NCI-H345 (cell line): ENCODE measurements at places on chromosomes 6 and 20.

DNA sequence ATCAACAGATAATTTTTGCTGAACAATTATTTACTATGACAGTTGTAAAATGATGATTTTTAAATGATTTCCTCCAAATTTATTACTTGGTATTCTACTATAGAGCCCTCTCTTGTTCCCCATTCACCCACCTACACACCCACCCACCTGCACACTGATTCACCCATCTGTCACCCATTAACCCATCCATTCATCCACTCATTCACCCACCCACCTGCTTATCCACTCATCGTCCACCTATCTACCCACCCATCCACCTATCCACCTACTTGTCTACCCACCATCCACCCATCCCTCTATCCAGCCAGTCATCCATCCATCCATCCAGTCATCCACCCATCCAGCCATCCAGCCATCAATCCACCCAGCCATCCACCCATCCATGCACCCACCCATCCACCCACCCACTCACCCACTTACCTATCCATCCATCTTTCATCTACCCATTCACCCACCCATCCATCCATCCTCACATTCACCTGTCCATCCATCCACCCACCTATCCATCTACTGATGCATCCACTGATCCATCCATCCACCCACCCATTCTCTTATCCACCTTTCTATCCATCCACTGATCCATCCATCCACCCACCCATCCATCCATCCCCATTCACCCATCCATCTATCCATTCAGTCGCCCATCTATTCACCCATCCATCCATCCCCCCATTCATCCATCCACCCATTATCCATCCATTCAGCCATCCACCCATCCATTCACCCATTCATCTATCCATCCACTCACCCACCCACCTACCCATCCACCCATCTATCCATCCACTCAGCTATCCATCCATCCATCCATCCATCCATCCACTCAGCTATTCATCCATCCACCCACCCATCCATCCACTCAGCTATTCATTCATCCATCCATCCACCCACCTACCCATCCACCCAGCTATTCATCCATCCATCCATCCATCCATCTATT is 72.0 kb downstream of the SYNJ2 start:
- DNase-seq: no peak

DNA sequence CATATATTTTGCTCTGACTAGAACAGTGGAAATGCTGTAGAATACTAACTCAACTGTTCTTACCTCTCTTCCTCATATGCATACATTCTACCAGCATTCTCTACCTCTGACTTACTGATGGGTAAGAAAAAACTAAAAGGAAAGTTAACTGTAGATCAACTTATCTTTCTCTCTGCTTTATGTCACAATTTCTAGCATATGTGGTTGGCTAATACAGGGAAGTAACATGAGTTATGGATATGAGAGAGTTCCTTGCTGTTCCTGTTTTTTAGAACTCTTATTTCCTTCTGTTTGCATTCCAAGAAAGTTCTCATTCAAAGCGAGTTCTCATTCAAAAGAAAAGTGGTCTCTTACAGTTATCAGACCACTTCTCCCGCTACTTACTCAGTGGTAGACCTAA is 226.8 kb upstream of the SGK1 start:
- DNase-seq: no peak

GRCh38 chr20:25295386-25296093 is 47.7 kb downstream of the PYGB start:
- DNase-seq: no peak

- DNase-seq: no peak
These were observed 87.0 kb downstream of the YTHDF1 start for GRCh38 chr20:63128956-63129355.

GRCh38 chr20:21018576-21018975 is 87.6 kb downstream of the LINC00237 start:
- no peak for DNase-seq

GRCh38 chr6:168035098-168035660 is 37.7 kb downstream of the KIF25 start:
- DNase-seq: no peak

- DNase-seq: no peak
These were observed 307.4 kb downstream of the EYA4 start for GRCh38 chr6:133548423-133549159.

- DNase-seq: no peak
These were observed 3.6 kb upstream of the MICA start for GRCh38 chr6:31399589-31400466.

DNA sequence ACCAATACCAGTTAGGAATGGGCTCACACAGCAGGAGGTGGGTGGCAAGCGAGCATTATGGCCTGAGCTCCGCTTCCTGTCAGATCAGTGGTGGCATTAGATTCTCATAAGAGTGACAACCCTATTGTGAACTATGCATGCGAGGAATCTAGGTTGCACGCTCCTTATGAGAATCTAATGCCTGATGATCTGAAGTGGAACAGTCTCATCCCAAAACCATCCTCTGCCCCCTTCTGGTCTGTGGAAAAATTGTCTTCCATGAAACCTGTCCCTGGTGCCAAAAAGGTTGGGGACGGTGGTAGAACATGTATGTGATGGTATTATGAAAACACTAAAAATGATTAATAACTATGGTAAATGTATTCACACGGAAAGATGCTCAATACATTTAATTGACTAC is 99.7 kb upstream of the HIVEP1 start:
- no peak for DNase-seq

- no peak for DNase-seq
These were observed 216.0 kb downstream of the SAMD5 start for GRCh38 chr6:147724454-147724853.

DNA sequence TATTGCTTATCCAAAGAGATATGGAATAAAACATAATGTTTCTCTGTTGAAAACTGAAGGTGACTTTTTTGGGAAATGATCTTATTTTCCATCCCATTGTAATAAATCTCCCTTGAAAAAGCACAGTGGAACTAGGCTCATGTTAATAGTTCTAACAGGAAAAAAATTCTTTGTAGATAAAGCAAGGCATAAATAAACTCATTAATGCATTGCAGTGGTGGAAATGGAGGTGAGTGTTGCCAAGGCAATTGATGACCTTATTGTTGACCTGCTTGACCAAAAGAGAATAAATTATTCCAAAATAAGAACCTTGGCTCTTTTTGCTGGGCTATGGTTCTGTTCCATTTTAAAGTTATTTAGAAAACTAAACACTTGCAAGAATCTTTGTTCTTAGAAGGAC is 55.2 kb downstream of the TRMT11 start:
- no peak for DNase-seq

- DNase-seq: no peak
These were observed 66.6 kb upstream of the CTNNBL1 start for GRCh38 chr20:37627060-37627766.

GRCh38 chr6:117666881-117667280 is 8.4 kb upstream of the NUS1 start:
- no peak for DNase-seq

- DNase-seq: no peak
These were observed 9.2 kb downstream of the CST3 start for GRCh38 chr20:23628402-23629016.

- DNase-seq: no peak
These were observed 20.8 kb upstream of the SIRT5 start for GRCh38 chr6:13553646-13554045.

- no peak for DNase-seq
These were observed 4.1 kb downstream of the TPBG start for GRCh38 chr6:82367704-82368103.

GRCh38 chr6:3194535-3195419 is 32.7 kb downstream of the TUBB2B start:
- no peak for DNase-seq
